ENCODE measurements at places on chromosomes 7 and 10.

GRCh38 chr10:7272008-7272407 lies 138.8 kb downstream of the SFMBT2 start:
- no peak for DNase-seq

DNA sequence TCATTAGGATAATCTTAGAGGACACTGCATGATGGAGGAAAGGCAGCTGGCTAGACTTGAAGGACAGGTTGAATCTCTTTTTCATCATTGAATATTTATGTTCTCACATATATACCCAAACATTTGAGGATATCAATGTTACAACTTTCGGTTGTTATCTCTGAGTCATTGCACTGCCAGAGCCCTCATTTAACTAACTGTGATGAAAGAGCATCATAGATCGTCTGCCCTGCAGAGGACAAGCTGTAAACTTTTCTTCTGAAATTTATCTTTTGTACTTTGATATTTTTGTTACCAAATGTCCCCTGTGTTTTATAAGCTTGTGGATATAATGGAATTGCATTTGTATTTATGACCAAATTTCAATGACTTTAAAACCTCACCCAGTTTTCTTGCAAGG lies 298.7 kb downstream of the PHF14 start:
- no peak for DNase-seq

DNA sequence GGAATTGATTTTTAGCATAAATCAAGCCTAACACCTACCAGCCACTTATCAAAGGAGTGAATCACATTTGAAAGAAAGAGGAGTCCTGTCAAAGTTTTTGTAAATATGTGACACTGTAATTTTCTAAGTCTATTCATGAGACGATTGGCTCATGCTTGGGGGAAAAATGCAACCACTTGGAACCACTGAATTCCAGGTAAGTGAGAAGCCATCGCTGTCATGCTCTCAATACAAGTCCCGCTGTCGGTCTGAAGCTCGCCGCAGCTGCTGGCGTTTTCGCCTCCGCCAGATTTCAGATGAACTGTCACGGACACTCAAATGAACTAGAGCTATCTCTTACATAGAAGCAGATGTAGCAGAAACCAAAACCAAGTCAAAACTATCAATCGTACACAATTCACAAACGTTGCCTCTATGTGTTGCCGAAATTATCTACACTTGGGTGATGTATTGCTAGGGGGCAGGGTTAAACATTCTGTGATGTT lies 279.8 kb upstream of the FZD8 start:
- DNase-seq: no peak

DNA sequence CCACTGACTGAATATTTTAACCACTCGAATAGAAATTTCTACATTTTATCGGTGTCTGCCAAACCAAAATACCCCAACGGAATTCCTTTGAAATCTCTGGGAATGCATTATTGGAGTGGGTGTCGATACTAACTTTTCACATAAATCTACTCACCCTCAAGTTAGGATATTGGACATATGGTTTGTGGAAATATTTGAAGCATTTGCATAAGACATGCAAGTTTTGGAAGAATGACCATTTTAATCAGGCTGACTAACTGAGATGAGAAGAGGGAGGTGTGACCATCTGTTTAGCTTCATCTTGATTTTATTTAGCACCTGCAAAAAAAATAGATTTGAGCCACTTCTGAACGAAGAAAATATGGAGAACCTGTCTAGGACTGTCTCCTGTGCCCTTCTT lies 61.2 kb downstream of the KLF6 start:
- no peak for DNase-seq

DNA sequence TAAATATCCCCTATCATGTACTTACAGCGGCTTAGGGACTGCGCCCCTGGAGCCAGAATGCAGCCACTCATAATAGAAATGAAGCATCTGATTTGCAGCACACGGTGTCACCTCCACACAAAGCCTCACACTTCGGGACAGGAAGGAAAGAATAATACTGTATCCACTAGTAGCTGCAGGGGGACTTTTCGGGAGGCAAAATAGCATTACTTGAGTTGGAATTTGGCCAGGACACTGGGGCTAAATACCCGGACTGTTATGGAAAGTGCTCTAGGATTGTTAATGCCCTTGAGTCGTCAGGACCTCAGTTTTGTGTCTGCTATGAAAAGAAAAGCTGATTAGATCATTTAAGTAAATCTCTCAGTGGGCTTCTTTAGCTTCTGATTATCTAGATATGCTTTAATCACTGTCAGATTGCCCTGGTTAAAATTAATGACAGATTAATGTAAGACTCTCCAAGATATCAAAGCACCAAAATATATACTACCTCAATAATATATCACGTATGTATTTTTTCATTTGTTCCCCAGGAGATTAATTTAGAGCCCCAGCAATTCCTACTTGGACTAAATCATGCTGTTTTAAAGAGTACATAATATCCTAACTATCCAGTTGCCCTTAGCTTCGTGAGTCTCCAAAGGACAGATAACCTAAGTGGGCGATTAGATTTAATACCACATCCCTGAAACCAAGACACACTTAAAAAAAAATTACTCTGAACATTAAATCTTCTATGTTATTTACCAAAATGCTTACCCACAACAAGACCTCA lies 173.0 kb upstream of the NEBL start:
- DNase-seq: no peak

DNA sequence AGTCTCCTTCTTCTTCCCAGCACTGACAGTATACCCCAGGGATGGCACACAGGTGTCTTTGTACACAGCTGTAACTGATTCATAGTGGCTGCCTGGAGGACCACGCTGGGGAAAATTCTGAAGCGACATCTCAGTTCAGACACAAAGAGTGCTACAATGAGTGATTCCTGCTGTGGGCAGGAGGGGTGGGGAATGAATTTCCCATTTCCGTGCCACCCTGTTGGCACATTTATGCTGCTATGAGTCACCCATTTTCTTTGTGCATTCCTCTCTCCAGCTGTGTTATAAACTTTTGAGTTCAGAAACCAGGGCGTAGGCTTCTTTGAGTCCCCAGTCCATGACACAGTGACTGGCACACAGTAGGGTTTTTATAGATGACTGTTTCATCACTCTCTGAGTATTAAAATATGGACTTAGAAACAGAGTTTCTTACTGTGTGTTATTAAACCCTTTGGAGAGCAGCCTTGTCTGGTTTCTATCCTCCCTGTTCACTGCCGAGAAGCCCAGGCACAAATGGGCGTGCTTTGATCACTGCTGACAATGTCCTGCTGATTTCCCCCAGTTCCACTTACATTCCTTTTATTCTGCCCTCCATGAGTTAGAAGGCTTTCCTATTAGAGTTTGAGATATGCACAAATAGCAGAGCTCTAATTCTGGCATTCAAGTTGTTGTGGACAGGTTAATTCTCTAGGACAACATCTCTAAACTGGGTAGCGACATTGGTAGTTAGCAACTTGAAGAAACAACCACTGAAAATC lies 24.0 kb upstream of the NPS start:
- DNase-seq: no peak

- no peak for DNase-seq
These were observed 218.9 kb upstream of the PHYHIPL start for GRCh38 chr10:58957517-58957916.

DNA sequence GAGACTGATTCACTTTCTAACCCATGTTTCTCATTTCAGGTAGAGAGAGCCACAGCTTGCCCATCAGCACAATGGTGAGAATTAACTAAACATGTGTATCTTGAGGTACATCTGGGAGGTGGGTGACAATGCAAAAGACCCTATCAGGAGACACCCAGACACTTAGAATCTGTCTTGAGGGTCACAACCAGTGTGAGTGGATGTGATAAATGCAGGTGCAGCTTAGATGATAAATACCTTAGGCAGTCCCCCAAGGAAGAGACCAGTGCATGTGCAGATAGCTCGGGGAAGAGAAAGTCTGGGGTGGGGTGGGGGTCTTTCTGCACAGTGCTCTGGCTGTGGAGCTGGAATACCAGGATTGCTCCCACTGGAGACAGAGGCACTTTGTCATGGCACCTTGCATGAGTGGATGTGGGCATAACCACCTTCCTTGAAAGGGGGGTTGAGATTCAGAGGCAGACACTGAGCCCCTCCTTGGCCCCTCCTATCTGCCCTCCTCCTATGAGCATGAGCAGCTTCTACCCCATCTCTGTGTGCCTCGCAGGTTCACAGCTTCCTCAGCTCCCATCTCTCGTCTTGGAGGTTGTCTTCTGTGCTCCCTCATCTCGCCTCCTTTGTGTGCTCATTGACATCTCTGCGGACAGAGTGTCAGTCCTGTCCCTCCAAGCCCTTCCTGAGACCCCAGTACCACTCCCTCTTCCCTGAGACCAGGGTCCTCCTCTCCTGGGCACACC lies 349.8 kb downstream of the TCERG1L start:
- DNase-seq: no peak

DNA sequence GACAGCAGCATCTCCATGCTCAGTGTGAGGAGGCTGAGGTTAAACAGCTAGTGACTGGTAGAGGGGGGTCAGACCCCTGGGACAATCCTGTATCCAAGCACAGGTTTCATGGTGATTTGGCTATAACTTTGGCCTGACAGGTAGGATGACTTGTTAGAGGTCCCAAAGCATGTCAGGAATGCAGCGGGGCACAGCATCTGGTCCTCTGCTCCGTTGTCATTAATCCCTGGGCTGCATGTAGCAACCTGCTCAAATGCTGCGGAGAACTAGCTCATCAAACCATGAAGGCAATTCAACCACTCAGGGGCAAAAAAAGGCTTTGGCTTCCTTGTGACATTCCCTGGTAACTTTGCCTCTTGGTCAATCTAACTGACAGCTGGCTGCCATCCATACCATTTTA lies 26.8 kb downstream of the WNT2 start:
- no peak for DNase-seq

- DNase-seq: no peak
These were observed 22.9 kb upstream of the MTPAP start for GRCh38 chr10:30371954-30372353.

DNA sequence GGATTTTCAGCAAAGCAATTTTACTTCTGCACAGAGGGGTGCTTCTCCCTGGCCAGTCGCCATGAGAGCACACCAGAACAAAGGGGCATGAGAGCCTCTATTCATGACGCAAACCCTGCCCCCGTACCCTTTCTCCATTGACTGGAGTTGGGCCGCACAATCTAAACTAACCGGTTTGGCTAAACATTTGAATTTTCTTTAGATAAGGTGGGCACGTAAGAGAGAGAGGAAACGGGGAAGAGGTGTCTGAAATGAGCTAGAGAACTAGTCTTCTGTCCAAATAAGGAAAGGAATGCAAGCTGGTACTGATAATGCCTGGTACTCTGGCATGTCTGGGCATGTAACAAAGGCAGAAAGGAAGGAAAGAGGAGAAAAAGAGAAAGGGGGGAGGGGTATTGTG lies 13.2 kb upstream of the SCIN start:
- DNase-seq: no peak

GRCh38 chr7:130305433-130306042 lies 12.6 kb downstream of the CPA4 start:
- no peak for DNase-seq

GRCh38 chr7:107924841-107925504 lies 34.0 kb downstream of the DLD start:
- no peak for DNase-seq

GRCh38 chr10:75396631-75397495 lies 4.7 kb downstream of the ZNF503 start:
- DNase-seq: no peak

DNA sequence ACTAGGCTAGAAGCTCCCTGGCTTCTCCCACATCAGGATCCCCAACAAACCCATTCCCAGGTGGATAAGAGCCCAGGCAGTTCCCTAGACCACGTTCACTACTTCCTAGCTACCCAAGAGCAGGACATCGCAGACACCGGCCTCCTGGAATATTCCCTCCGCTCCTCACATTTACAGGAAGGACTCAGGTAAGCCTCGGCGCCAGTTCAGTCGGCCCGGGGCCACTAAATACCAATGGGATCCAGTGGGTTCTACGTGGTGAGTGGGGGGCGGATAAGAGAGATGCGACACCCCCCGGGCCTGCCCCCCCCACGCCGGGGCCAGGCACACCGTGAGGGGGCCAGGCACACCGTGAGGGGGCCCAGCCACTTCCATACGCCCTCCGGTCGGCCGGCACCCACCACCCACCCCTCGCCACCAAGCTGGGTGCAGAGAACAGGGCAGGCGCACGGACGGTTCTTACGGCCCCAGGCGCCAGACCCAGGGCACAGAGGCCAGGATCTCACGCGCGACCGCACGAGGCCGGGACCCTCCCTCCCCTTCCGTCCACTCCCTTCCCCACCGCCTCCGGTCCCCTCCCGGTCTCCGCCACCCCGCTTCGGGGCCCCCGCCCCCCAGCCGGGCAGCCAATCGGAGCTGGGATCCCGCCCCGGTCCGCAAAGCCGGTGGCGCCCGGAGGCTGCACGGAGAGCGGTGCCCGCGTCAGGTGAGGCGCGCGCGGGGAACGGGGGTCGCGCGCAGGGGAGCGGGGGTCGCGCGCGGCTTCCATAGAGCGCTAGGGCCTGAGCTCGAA lies at the start of gene BLVRA:
Gene BLVRA (plus strand): TSS at position 652 of the 793 bp plus-strand sequence. CDS start 12,479 bp downstream, outside the sequence.
- DNase-seq: peak; percentile 85

GRCh38 chr7:2509298-2509906 lies 10.2 kb upstream of the LFNG start:
- no peak for DNase-seq
